ENCODE measurements at places on chromosomes 5 and 9.

GRCh38 chr9:35903049-35903448, 3.0 kb upstream of the HRCT1 start:
- no peak for DNase-seq

DNA sequence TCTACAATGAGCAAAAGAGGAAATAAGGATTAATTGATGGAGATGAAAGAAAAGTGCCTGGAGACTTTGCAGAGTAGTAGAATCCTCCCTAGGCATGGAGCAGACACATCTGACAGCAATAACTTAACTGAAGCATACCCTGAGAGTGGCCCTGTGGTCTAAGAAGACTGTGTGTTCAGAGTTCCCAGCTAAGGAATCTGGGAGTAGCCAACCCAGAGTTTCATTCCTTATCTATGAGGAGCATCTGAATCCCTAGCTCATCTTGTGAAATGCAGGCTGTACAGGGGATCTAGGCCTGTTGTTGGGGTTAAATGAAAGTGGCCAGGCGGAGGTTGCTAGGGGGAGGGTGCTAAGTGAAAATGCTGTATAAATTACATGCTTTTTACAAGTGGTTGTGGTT, 233.1 kb upstream of the FBXL7 start:
- DNase-seq: no peak

DNA sequence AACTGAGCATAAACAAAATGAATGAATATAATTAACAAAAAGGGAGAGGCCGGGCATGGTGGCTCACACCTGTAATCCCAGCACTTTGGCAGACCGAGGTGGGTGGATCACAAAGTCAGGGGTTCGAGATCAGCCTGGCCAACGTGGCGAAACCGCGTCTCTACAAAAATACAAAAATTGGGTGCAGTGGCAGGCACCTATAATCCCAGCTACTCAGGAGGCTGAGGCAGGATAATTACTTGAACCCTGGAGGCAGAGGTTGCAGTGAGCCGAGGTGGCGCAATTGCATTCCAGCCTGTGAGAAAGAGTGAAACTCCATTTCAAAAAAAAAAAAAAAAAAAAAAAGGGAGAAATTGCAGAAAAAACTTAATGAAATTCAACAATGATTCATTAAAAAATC, 839.3 kb upstream of the CTNND2 start:
- no peak for DNase-seq

DNA sequence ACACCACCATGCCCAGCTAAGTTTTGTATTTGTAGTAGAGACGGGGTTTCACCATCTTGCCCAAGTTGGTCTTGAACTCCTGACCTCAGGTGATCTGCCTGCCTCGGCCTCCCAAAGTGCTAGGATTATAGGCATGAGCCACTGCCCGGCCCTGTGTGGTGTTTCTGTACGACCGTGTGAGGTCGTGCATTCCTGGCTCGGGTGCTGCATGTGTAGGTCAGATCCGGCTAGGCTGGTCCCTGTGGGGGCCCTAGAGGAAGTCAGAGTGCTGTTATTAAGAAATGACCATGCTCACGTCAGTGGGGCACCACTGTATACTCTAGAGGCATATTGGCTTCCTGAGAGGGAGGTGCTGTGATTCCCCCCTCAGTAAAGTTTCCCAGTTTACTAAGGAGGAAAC, 13.7 kb downstream of the WNK2 start:
- no peak for DNase-seq

DNA sequence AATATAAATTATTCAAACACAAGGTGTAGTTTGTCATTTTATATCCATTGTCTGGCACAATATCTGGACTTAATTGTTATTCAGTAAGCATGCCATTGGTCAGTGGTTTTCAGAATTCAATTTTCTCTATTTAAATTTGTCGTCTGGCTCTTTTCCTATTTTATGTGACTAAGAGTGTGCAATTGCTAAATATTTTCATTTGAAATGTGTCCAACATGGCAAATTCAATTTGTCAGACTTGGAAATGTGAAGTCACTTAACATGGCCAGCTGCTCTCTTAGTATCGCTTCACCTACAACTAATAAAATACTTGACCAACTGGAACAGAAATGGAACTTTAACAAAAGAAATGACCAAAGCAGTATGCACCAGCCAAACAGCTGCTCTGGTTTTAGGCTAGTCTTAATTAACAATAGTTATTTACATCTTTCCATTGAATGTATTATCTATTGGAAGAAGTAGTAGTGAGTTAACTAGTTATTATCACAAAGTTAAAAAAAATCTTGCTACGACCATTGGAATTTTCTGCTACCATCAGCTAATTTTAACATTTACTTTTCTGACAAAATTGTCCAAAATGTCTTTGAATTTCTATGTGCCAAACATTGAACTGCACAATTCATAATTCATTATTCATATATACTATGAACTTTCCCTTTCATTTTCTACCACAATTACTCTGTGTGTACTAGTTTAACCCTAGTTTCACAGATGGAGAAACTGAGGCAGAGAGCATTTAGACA, 720.7 kb upstream of the FAM174A start:
- no peak for DNase-seq

- DNase-seq: no peak
Observed at GRCh38 chr5:42949348-42950115, 90.6 kb downstream of the ANXA2R start.

DNA sequence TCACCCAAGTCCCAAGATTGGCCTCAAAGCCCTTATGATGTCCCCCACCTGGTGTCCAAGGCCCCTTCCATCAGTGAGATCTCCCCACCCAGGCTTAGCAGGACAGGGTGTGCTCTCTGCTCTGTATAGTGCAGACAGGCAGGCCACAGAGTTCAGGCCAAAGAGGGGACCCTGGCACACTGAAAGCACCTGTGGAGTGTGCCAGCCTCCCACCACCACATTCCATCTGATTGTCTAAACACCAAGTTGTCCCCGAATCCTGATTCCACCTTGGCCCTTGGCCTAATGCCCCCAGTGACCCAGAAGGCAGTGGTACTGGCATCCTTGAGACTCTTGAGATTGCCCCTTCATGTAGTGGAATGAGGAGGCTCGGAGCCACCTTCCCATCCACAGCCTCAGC, 5.4 kb downstream of the SPINK4 start:
- no peak for DNase-seq

GRCh38 chr5:76791461-76791860, 27.4 kb upstream of the F2RL1 start:
- no peak for DNase-seq

- DNase-seq: no peak
Observed at GRCh38 chr5:150641006-150641570, 628 bp downstream of the SYNPO start.

GRCh38 chr9:136546697-136547501, 1.1 kb upstream of the NOTCH1 start:
- no peak for DNase-seq

DNA sequence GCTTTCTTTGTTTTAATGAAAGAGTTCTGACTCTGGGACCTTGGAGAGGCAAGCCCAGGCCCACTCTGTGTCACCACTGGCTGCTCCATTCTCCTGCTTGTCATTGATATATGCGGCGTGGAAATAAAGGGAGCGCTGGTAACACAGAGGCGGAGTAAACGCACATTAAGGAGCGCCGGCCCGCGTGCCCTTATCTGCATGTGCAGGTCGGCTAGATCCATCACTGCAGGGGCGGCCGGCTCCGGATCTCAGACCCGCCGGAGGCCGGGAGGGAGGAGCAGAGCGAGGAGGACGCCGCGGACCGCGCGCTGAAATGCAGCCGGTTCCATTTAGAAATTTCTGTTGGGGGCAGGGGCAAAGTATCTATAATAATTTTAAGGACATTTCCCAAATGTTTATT, 70.8 kb downstream of the MRPL36 start:
- no peak for DNase-seq

DNA sequence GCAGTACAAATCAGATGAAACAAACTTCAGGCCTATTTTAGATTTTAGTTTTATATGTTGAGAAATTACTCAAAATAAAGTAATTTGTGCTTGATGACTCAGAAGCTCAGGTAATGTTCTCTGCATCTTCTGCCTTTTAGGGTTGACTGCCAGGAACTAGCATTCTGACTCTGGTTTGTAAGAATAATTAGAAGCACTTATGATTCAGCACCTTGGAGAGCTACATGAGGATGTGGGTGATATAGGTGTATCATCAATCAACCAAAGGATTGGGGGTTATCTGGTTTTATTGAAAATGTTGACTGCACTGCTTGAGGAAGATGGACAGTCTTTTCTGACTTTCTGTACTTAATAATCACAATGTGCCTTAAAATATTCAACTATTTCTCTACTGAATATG, 118.7 kb upstream of the SGCD start:
- no peak for DNase-seq

GRCh38 chr5:71652349-71652748, 65.2 kb downstream of the MCCC2 start:
- no peak for DNase-seq

DNA sequence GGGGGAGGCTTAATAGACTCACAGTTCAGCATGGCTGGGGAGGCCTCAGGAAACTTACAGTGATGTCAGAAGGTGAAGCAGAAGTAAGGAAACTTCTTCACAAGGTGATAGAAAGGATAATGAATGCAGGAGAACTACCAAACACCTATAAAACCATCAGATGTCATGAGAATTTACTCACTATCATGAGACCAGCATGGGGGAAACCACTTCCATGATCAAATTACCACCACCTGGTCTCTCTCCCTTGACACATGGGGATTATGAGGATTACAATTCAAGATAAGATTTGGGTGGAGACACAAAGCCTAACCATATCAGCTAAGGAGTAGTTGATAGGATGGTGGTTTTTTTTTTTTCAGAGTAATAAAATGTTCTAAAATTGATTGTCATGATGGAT, 201.8 kb downstream of the CDH12 start:
- no peak for DNase-seq

DNA sequence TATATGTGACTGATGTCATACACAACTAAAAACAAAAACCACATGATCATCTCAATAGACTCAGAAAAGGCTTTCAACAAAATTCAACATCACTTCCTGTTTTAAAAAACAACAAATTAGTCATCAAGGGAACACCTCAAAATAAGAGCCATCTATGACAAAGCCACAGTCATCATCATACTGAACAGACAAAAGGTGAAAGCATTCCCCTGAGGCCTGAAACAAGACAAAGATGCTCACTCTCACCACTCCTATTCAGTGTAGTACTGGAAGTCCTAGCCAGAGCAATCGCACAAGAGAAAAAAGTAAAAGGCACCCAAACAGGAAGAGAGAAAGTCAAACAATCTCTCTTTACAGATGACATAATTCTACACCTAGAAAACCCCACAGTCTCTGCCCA, 893.5 kb upstream of the EDIL3 start:
- DNase-seq: no peak

- no peak for DNase-seq
Observed at GRCh38 chr9:124008303-124008693, 3.3 kb upstream of the LHX2 start.

GRCh38 chr5:171355302-171355724, 32.3 kb upstream of the NPM1 start:
- DNase-seq: no peak

DNA sequence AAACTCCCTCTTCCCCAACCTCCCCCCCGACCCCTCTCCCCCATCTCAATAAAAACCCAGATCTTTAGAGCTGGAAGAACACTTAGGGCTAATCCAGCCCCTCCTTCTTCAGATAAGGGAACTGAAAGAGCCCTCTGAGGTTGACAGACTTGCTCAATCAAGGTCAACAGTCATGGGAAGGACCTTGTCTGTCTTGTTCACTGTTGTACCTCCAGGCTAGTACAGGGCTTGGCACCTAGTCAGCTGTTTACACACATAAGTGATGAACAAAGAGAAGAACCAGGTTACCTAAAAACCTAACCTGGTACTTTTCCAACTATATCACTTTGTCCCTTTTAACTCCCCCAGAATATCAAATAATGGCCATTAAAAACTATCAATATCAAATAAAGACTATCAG, 2.4 kb downstream of the TTC39B start:
- no peak for DNase-seq

GRCh38 chr5:42306287-42306686, 117.0 kb upstream of the GHR start:
- no peak for DNase-seq

DNA sequence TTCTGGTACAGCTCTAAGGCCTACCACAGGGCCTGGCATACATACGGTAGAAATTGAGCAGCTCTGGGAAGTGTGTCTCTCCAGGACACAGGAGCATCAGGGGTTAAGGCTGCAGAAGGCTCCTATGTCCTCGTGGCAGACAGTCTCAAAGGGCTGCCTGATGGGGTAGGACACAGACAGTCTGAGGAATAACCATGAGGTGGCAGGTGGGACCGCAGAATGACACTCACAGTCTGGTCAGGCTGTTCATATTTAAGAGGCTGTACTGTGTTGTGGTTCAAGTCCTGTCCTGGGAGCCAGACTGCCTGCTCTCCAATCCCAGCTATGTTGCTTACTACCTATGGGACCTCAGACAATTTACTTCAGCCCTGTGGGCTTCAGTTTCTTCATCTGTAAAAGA, 217.1 kb downstream of the TRIM32 start:
- no peak for DNase-seq
